ENCODE measurements at places on chromosomes 7 and 10. TPM values are rescaled to one million over a fixed set of nuclear protein-coding genes. Genes with fewer than 3 reads are reported as not detected.

- H3K27ac ChIP-seq: no peak overlapping the region
- H3K4me3 ChIP-seq: no peak overlapping the region
- peaks cover 8% of the 10 kb centered on the region for H3K27me3 ChIP-seq
- H3K36me3 ChIP-seq: no peaks in the 10 kb centered on the region
- no peak for DNase-seq
Observed at GRCh38 chr10:127878475-127879055, 14.2 kb downstream of the CLRN3 start.

GRCh38 chr7:112770051-112770450 is 20.1 kb downstream of the TMEM168 start:
- H3K27me3 ChIP-seq: no peaks in the 10 kb centered on the region
- no peak for DNase-seq
- no peak overlapping the region for H3K4me3 ChIP-seq
- H3K27ac ChIP-seq: no peak overlapping the region

DNA sequence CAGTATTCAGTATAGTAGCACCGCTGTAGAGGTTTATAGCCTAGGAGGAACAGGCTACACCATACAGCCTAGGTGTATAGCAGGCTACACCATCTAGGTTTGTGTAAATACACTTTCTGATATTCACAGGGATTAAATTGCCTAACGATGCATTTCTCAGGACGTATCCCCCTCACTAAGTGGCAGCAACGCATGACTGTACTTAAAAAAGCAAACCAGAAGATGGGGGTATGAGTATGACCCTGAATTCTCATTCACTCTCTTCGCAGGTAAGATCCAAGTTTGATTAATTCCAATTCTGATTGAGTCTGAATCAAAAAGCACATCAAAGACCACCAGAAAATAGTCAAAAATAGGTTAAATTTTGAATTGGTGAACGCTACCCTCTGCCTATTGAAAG is 972 bp downstream of the ORC5 start:
- peaks cover 29% of the 10 kb centered on the region for H3K36me3 ChIP-seq
- no peak for DNase-seq
- peaks cover 6% of the 10 kb centered on the region for H3K27me3 ChIP-seq
- peak overlapping the region; percentile 97 for H3K4me3 ChIP-seq

Gene AMZ1
- not detected for total RNA-seq

- no peak overlapping the region for H3K27ac ChIP-seq
- H3K4me1 ChIP-seq: no peaks in the 10 kb centered on the region
- no peak for DNase-seq
- no peak overlapping the region for H3K4me3 ChIP-seq
- no peaks in the 10 kb centered on the region for H3K36me3 ChIP-seq
- H3K27me3 ChIP-seq: peaks cover 28% of the 10 kb centered on the region
Observed at GRCh38 chr10:126234630-126235029, 153.6 kb downstream of the ADAM12 start.

- H3K36me3 ChIP-seq: no peaks in the 10 kb centered on the region
- peaks cover 8% of the 10 kb centered on the region for H3K4me1 ChIP-seq
- no peak overlapping the region for H3K27ac ChIP-seq
- H3K27me3 ChIP-seq: peaks cover 42% of the 10 kb centered on the region
Observed at GRCh38 chr7:128135159-128135514, 103.9 kb upstream of the LRRC4 start.

Gene PDE1C
- 0.12 TPM for total RNA-seq

GRCh38 chr10:52703898-52704297 is 68.7 kb downstream of the MBL2 start:
- no peaks in the 10 kb centered on the region for H3K36me3 ChIP-seq
- no peak for DNase-seq
- no peak overlapping the region for H3K4me3 ChIP-seq

DNA sequence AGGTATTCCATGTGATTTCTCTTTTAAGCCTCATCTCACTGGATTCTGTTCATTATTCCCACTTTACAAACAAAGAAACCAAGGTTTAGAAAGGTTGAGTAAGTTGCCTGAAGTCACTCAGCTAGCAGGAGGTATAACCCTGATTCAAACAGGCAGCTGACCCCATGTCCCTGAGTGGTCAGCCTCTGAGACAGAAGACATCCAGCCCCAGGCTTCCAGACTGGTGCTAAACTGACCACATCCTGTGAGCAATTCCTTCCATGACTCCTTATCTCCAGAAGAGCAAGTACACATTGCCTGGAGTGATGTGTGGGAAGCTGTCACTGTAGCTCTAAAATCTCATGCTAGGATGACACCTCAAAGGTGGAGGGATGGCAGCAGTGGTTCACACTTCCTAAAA is 3.7 kb downstream of the PLPP4 start:
- H3K4me1 ChIP-seq: peaks cover 3% of the 10 kb centered on the region
- no peak overlapping the region for H3K4me3 ChIP-seq
- peaks cover 29% of the 10 kb centered on the region for H3K27me3 ChIP-seq
- no peak overlapping the region for H3K27ac ChIP-seq
- H3K36me3 ChIP-seq: no peaks in the 10 kb centered on the region

- DNase-seq: no peak
- H3K27ac ChIP-seq: no peak overlapping the region
Observed at GRCh38 chr10:33192190-33192589, 142.3 kb downstream of the NRP1 start.
